ENCODE measurements at places on chromosomes 11 and 22.

DNA sequence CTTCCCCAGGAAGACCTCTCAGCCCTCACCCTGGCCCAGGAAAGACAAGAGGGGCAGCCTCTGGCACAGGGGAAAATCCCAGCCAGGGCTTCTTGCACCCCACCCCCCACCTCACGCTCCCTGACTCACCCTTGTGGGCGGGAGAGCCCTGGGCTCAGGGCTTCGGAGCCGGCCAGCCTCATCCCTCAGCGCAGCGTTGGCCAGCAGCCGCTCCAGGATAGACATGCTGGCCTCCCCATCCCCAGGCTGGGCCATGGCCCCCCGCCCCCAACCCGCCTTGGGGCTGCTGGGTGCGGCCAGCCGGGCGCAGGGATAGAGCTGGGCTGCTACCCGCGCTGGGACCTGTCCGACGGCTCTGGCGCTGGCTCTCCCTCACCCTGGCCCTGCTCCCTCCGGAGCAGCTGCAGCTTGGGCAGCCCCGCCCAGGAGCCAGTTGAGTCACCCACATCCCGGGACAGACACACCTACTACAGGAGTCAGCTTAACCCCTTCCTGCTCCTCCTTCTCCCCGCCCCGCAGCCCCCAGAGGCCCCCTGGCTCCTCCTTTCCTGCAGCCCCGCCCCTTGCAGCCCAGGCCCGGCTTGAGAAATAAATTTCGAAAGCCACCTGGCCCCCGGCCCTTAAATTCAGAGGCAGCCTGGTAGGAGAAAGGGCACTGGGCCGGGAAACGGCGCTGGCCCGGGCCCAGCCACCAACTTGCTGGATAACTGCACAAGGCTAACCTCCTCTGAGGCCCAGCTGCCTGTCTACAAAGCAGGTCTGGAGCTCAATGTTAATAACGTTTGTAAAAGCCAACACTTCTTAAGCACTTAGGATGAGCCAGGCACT lies 13.4 kb downstream of the TNKS1BP1 start:
- no peak for DNase-seq

DNA sequence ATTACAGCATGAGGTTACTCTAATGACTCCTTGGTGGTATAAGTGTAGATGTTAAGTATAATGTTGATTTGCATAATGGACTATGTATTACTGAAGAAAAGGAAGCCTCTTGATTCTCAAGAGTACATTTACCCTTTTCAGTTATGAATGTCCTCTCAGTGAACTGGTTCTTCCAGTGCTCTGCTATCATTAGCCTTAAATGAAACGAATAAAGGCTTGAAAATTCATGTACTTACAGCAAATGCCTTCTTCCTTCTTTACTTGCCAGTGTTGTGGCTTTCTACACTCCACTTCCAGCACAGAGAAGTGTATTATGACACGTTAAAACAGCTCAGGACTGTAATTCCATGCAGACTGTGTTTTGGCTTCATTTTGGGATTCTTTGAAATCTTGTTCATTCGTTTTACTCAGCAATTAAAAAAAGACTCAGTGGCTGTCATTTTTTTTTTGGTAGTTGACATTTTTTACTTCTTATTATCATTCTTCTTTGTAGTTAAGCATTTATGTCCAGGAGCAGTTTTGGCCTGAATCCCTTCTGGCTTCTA lies 96.9 kb downstream of the MTMR3 start:
- DNase-seq, result no peak

DNA sequence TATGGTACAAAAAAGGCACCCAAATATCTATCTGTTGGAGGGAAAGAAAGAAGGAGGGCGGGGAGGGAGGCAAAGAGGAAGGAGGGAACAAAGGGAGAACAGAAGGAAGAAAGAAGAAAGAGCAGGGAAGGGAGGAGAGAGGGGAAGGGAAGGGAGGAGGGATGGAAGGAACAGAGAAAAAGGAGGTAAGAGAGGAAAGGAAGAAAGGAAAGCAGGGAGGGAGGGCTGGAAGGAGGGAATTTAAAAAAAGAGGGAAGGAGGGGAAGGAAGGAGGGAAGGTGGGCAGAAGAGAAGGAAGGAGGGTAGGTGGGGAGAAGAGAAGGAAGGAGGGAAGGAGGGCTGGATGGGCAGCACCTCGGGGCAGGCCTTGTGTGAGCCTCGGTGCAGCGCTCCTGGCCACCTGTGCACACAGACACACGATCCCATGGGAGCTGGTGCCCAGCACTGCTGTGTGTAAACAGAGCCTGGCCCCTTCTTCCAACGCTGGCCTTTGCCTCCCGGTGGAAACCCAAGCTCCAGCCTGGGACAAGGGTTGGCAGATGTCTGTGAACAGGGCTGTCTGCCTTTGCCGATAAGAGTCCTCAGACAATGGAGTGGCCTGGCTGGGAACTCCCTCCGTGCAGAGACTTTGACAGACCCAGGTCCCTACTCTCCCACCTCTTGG lies 23.2 kb downstream of the SMIM38 start:
- no peak for DNase-seq

GRCh38 chr11:71372693-71373657 lies 75.2 kb downstream of the DHCR7 start:
- DNase-seq, result no peak

GRCh38 chr22:35476341-35476740 lies 64.3 kb upstream of the RASD2 start:
- no peak for DNase-seq

GRCh38 chr11:78220218-78221157 lies 31.8 kb downstream of the USP35 start:
- DNase-seq, result no peak

DNA sequence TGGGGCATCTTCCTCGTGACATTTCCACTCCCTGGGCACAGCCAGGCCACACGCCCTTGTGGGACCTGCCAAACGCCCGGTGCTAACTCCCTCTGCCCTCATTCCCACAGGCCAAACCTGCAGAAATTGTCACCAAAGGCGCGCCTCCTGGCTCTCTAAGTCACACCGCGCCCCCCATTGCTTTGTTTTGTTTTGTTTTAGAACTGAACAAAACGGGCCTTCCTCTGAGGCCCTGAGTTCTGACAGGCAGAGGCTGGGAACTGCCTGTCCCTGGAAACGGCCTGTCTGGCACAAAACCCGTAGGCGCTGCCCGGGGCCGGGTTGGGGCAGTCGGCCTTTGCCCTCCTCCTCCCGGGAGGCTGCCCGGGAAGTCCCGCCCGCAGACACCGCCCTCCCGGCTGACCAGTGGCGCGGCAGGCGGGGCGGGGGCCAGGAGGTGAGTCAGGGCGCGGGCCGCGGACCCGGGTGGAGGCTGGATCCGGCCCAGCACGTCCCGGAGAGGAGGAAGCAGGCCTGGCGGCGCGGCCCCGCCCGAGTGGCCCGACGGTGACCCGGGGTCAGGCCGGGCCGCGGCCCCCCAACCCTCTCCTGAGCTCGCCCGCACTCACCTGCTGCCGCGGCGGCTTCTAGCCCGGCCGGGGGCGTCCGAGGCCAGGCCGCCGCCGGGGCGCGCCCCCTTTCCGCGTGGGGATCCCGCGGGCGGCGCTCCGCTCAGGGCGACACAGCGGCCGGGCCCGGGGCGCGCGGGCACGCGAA lies 465 bp downstream of the SUN2 start:
- DNase-seq, result peak; percentile 38

DNA sequence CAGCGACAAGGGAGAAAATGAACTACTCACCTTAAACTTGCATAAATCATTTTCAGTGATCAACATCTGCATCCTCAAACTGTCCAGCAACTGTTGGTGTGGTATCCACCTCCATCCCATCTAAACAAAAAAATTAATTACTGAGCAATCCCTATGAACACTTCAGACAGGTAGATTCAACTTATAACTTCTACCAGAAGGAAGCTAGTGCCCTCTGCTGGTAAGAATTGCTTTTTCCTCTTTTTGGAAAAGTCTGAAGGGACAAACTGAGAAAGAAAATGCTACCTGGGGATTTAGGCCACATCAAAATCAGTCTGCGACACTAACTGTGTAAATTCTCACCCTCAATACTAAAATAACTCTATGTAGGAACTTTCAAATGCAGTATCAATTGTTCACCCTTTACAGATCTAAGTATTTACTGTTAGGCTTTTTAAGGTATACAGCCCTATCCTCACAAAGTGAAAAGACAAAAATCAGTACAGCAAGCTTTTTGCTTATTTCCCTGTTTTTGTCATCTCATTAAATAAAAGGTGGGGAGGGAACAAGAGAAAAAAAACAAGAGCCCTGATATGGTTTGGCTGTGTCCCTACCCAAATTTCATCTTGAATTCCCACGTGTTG lies 17.9 kb downstream of the CLNS1A start:
- no peak for DNase-seq

- DNase-seq, result no peak
These were observed 232.2 kb downstream of the INSC start for GRCh38 chr11:15346907-15347306.

GRCh38 chr22:21624120-21624879 lies 5.5 kb downstream of the YDJC start:
- peak; percentile 16 for DNase-seq

DNA sequence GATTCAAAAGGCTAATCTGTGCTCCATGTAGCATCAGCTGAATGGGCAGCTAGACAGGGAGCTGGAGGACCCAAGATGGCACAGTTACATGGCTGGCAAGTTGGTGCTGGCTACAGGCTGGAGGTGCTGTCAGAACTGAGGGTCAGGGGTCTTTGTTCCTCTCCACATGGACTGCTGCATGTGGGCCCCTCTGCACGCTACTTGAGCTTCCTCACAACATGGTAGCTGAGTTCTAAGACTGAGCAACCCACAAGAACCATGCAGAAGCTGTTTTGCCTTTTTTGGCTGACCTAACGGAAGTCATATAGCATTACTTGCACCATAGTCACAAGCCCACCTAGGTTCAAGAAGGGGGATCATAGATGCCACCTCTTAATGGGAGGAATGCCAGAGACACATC lies 196.1 kb downstream of the GRIK4 start:
- no peak for DNase-seq

GRCh38 chr11:45660729-45661438 lies 4.5 kb downstream of the CHST1 start:
- DNase-seq, result no peak

DNA sequence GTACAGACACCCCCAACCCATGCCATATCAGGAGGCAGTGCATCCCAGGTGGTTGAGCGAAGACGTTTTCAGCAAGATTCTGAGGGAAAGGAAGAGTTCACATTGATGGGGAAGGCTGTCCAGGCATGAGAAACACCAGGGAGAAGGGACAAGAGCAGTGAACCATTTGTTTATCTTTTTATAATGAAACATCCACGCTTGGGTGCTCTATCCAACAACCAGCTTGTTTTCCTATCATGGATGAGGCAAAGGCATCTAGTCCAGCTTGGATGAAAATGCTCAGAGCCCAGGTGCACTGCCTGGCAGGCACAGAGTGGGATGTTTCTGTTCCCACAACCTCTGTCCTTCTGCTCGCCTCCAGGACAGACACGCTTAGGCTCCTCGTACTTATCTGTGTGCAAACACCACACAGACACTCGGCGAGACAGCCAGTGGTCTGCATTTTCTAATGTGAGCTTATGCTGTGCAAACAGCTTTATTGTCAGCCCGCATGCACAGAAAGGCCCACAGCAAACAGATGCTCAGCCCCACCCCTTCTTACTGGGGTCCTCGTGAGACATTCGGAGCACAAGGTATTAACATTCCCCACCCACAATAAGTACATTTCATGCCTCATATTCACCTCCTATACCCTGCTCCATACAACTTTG lies 45.4 kb upstream of the NTM start:
- no peak for DNase-seq

DNA sequence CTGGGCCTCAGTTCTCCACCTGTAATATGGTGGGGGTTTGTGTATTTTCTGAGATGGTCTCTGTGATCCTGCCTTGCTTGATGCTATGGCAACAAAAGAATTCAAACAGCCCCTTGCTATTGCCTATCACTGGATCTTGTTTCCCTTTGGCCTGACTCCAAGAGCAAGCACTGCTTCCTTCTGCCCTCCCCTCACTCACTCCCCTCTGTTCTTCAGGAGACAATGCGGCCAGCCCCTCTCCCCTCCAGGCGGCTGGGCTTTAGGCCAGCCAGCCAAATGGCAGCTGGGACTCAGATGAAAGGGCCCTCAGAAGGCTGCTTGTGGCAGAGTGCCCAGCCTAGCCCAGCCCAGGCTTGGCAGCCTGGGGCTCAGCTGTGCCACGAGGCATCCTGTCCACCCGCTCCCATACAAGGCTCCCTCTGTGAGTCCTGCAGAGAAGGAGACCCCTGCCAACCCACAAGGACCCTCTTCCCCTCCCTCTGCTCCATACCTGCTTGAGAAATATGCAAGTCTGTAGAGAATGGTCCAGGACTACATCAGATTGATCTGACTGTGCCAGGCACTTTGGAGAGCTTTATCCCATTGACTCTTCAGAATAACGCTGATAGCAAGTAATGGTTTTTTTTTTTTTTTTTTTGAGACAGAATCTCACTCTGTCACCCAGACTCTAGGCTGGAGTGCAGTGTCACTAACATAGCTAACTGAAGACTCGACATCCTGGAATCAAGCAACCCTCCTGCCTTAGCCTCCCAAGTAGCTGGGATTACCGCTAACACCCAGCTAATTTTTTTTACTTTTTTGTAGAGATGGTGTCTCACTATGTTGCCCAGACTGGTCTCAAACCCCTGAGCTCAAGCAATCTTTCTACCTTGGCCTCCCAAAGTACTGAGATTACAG lies 7.6 kb upstream of the KCTD14 start:
- DNase-seq, result no peak

GRCh38 chr11:18703001-18703763 lies 4.6 kb downstream of the TMEM86A start:
- no peak for DNase-seq

GRCh38 chr11:16157327-16157726 lies 199.0 kb downstream of the SOX6 start:
- DNase-seq, result no peak

- DNase-seq, result no peak
These were observed 4.0 kb downstream of the RPS13 start for GRCh38 chr11:17073370-17074027.

DNA sequence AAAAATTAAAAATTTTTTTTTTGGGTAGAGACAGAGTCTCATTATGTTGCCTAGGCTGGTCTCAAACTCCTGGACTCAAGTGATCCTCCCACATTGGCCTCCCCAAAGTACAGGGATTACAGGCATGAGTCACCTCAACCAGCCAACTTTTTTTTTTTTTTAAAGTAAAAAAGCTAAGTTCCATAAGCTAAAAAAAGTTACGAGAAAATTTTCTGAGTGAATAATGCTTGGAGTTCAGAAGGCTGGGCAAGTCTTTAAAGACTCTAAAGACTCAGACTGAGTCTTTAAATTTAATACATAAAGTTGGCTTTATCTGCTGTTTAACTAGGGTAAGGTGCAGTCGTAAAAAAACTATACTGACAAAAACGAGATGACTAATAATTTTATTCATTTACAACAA lies 5.6 kb downstream of the DDX6 start:
- DNase-seq, result no peak

- DNase-seq, result no peak
These were observed 2239.4 kb downstream of the LRRC4C start for GRCh38 chr11:39220069-39220468.

GRCh38 chr22:23789121-23789520 lies 2.4 kb downstream of the SMARCB1 start:
- no peak for DNase-seq

DNA sequence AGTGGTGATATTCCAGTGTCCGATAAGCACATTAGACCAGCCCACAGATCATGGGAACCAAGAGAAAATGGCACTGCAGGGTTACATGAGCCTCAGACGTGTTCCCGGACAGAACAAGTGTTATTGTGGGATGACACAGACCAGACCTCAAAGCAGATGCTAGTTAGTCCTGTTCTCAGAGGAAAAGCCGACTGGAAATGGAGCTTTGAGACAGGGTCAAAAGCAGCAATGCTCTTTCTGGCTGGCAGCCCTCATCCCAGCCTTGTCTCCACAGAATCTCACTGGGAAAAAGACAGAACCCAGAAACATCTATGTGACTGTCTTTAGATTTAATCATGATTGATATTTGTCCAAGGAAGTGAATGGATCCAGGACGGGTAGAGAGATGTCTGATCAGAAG lies 506.8 kb downstream of the INSC start:
- DNase-seq, result no peak

GRCh38 chr11:61357233-61357893 lies 4.3 kb downstream of the CYB561A3 start:
- no peak for DNase-seq

Data from effector memory CD4-positive, alpha-beta T cell (primary cell).